ENCODE measurements at places on chromosomes 11 and 22. TPM values are rescaled to one million over a fixed set of nuclear protein-coding genes. Genes with fewer than 3 reads are reported as not detected.

DNA sequence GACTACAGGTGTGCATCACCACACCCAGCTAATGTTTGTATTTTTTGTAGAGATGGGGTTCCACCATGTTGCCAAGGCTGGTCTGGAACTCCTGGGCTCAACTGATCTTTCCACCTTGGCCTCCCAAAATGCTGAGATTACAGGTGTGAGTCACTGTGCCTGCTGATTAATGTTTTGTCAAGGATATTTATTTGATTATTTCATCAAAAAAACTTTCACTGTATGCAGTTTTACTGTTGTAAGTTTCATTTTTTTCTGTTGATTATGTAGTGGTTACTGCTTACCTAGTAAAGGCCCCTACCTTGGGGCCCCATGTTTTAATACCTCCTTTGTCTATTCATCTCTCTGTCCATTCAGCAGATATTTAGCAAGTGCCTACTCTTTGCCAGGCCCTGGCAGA is 16.7 kb upstream of the FAM168A start:
- H3K36me3 ChIP-seq: no peaks in the 10 kb centered on the region
- H3K4me3 ChIP-seq: no peak overlapping the region
- DNase-seq: no peak
- H3K27me3 ChIP-seq: no peaks in the 10 kb centered on the region
- H3K4me1 ChIP-seq: no peaks in the 10 kb centered on the region
- H3K27ac ChIP-seq: no peak overlapping the region

The ARHGAP8 gene
- 0.36 TPM for total RNA-seq

The HSPB2 gene
- total RNA-seq: 2.1 TPM

The TRIM49 gene
- total RNA-seq: not detected

DNA sequence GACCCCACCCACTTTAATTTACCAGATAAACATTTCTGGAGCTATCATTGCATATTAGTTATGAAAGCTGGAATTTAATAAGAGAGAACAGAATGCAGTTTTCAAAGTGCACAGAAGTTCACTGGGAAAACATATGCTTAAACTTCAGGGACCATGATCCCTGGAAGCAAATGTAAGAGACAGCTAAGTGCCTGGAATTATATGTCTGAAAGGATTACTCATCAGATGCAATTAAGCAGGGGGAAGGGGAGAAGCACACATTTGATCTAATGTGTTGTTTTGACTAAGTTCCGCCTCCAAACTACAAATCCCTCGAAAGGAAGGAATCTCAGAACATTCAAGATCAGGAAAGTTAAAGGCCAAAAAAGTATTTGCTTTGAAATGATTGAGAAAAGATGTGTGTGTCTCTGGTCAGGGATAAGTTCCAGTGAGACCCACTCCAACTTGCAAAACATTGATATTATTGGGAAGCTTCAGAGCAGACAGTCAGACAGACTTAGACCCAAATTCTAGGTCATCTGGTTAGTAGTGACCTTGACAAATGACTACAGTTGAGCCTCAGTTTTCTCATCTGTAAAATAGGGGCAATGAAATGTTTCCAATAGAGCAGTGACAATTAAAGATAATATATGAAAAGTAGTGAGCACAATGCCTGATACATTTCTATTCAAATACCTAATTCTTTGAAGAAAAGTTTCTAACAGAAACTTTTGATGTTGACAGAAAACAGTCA is 147.6 kb downstream of the ME3 start:
- no peak overlapping the region for H3K4me3 ChIP-seq
- peaks cover 26% of the 10 kb centered on the region for H3K4me1 ChIP-seq
- peak; percentile 90 for DNase-seq
- H3K27ac ChIP-seq: peak overlapping the region; percentile 88
- no peaks in the 10 kb centered on the region for H3K36me3 ChIP-seq

The SEC14L2 gene
- 16.6 TPM for total RNA-seq

- no peak overlapping the region for H3K27ac ChIP-seq
- peaks cover 41% of the 10 kb centered on the region for H3K4me1 ChIP-seq
- no peaks in the 10 kb centered on the region for H3K36me3 ChIP-seq
- no peaks in the 10 kb centered on the region for H3K27me3 ChIP-seq
Measured at GRCh38 chr11:61546663-61547062, 34.2 kb downstream of the SYT7 start.

DNA sequence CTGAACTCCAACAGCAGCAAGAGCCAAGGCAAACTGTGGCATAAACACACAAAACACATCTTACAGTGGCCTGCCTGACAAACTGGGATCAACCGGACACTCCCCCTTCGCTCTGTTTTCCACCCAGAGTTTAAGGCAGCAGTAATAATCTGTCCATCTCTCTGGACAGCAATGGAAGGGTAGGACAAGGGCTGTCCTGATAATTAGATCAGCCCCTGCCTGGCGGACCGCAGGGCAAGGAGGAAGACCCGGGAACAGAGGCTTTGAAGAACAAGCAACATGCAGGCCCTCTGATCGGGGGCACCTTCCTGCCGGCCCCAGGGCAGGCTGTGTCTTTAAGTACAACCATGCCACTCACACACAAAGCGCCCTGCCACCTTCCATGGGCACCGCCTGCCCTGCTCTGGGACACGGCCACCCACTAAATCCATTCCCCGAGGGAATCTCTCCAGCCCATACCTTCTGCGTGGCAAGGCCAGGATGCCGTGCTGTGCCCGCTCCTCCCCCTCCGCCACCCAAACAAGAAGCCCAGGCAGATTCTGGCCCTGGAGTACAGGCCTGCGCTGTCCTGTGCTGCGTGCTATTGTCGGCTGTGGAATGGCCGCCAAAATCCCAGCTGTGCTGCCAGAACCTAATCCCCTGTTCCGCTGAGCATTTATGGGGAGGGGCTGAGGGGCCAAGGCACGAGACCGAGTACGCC is 38.8 kb downstream of the NUMA1 start:
- H3K27ac ChIP-seq: peak overlapping the region; percentile 97
- H3K4me3 ChIP-seq: peak overlapping the region; percentile 84
- H3K36me3 ChIP-seq: no peaks in the 10 kb centered on the region
- H3K4me1 ChIP-seq: peaks cover 45% of the 10 kb centered on the region
- DNase-seq: no peak
- no peaks in the 10 kb centered on the region for H3K27me3 ChIP-seq

GRCh38 chr11:116698080-116698479 is 74.7 kb downstream of the BUD13 start:
- H3K4me3 ChIP-seq: no peak overlapping the region
- H3K4me1 ChIP-seq: peaks cover 3% of the 10 kb centered on the region
- no peaks in the 10 kb centered on the region for H3K36me3 ChIP-seq

GRCh38 chr11:40602866-40603552 is 856.4 kb downstream of the LRRC4C start:
- H3K4me3 ChIP-seq: no peak overlapping the region
- DNase-seq: no peak
- no peak overlapping the region for H3K27ac ChIP-seq
- no peaks in the 10 kb centered on the region for H3K27me3 ChIP-seq
- H3K4me1 ChIP-seq: no peaks in the 10 kb centered on the region

DNA sequence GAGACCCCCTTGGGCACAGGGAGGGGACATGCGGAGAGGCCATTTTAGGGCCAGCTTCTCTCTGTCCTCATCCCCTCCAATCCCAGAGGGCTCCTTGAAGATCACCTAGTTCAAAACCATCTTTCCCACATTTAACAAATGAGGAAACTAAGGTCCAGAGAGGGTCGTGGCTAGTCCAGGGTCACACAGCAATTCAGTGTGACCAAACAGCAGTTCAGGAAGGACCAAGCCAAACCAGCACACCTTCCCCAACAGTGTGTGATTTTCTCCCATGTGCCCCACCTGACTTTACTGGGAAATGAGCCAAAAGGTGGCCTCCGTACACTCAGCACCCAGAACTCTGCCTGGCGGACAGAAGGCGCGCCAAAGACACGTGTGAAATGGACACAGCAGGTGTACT is 51.3 kb downstream of the CACNA1I start:
- H3K4me1 ChIP-seq: no peaks in the 10 kb centered on the region
- H3K4me3 ChIP-seq: no peak overlapping the region
- no peaks in the 10 kb centered on the region for H3K36me3 ChIP-seq
- H3K27me3 ChIP-seq: peaks cover 24% of the 10 kb centered on the region
- no peak overlapping the region for H3K27ac ChIP-seq

The OR52M1 gene
- not detected for total RNA-seq

The SRRD gene
- total RNA-seq: 11.2 TPM

DNA sequence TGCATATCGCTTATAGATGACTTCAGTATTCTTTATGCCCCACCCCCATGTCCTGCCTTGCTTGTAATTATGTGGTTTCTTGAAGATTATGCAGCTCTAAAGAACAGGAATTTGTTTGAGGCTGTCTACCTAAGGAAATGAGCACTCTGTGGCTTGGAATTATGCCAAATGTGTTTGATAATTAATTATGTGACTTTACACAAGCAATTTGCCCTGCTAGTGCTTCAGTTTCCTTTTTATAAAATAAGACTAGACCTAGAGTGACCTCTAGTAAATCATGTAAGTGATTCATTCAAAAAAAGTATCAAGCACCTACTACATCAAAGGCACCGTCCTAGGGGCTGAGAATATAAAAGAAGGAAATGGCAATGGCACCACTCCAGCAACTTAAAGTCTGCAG is 491.5 kb upstream of the KIRREL3 start:
- DNase-seq: no peak
- H3K4me3 ChIP-seq: no peak overlapping the region
- H3K27ac ChIP-seq: no peak overlapping the region
- H3K27me3 ChIP-seq: no peaks in the 10 kb centered on the region
- no peaks in the 10 kb centered on the region for H3K36me3 ChIP-seq

GRCh38 chr11:104633226-104633625 is 265.0 kb downstream of the CASP12 start:
- no peak overlapping the region for H3K4me3 ChIP-seq
- H3K36me3 ChIP-seq: no peaks in the 10 kb centered on the region
- H3K4me1 ChIP-seq: no peaks in the 10 kb centered on the region
- no peak overlapping the region for H3K27ac ChIP-seq

The SEZ6L gene
- not detected for total RNA-seq

The AIFM3 gene
- total RNA-seq: 0.59 TPM

The TSPAN18 gene
- 5.8 TPM for total RNA-seq

The YPEL1 gene
- 2.2 TPM for total RNA-seq

DNA sequence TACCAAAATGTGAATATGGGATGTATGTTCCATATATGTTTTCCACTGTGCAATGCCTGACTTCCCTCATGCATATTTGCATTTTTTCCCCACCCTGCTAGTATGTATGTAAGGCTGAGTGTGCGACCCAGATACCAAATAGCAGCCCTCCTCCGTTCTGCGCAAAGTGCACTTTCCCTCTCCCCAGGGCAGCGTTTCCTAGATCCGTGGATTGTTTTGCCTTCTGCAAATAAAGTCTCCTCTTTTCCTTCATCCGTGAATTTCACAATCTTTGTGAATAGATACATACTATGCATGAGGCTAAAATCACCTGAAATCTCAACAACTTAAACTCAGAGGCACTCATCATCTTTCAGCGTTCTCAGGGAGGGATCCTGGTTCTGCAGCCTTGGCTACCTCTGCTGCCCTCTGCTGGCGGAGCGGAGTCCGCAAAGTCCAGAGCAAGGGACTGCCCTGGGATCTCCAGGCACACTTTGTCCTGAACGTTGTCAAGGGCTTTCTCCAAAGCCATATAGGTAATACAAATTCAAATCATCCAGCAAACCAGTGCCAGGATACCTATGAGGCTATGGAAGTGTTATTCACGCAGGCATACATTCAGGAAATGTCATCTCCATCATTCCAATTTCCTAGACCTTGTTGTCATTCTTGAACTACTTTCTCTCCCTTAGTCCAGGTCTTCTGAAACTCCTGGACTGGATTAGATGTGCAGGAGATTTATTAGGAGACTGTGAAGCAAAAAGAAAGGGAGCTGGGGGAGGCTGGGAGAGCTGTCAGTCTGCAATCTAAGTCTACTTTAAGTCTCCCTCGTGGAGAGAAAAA is 53.1 kb downstream of the CNTF start:
- peak; percentile 88 for DNase-seq
- H3K4me3 ChIP-seq: no peak overlapping the region
- H3K4me1 ChIP-seq: no peaks in the 10 kb centered on the region
- no peak overlapping the region for H3K27ac ChIP-seq

The GRIK4 gene
- total RNA-seq: under 0.01 TPM

DNA sequence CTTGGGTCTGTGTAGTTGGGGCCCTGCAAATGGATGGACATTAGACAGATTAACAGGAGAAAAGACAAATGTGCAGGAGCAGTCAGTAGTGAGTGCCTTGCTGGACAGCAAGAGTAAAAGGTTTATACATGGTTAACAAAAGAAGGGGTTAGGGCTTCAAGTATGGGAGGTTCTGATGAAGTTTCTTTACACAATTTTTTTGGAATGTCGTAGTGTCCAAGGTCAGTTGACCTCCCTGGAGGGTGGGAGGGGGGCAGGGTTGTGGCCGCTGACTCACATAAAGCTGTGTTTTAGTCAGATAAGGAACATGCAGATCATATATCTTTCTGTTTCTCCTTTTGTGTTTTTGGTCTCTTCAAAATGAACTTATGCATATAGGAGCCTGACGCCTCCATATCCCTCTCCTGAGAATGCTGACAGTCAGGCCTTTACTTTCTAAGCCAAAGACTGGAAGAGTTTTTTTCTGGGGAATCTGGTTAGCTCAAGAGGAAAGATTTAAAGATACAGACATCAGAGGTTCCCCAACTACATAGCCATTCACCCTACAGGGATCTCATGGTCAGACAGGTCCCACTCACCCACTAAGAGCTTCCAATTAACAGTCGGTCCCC is 134.3 kb downstream of the NECTIN1 start:
- no peaks in the 10 kb centered on the region for H3K36me3 ChIP-seq
- H3K27me3 ChIP-seq: no peaks in the 10 kb centered on the region
- H3K4me1 ChIP-seq: peaks cover 26% of the 10 kb centered on the region
- H3K27ac ChIP-seq: peak overlapping the region; percentile 67

GRCh38 chr11:122348659-122349409 is 232.8 kb upstream of the BLID start:
- no peaks in the 10 kb centered on the region for H3K36me3 ChIP-seq
- H3K27ac ChIP-seq: no peak overlapping the region
- peaks cover 5% of the 10 kb centered on the region for H3K4me1 ChIP-seq
- no peak for DNase-seq
- H3K27me3 ChIP-seq: peaks cover 19% of the 10 kb centered on the region

DNA sequence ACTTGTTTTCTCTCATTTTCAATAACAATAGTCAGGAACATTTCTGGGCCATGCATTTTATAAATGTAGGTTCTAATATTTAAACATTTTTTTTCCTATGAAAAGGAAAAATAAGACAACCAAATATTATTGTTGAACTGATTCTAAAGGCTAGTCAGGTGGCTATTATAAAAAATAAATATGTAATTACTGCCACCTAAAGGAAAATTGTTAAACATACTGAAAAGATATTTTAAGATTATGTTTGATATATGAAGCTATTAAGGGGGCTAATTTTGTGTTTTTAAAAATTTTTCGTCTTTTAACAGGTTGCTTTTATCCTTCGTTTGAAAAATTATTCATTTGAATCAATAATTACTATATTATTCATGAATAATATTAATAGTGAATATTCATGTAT is 62.2 kb upstream of the FDX1 start:
- H3K27me3 ChIP-seq: no peaks in the 10 kb centered on the region
- H3K27ac ChIP-seq: no peak overlapping the region
- no peak for DNase-seq

DNA sequence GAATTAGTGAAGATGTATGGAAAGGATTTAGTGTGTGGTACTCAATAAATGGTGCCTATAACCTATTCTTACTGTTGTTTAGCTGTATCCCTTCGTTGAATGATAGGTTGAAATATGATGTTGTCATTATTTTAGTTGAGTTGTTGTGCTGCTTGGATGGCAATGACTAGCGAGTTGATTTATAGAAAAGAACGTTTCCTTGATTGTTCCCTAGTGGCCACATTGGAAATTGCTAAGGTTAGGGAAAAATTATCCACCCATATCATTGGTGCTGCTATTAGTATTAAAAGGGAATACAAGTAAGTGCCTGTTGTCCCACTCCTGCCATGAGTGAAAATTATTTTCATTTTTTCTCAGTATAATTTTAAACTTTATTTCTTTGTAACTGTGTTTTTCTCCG is 14.5 kb downstream of the EMSY start:
- DNase-seq: no peak
- H3K27me3 ChIP-seq: no peaks in the 10 kb centered on the region
- no peak overlapping the region for H3K27ac ChIP-seq
- H3K4me3 ChIP-seq: no peak overlapping the region

Measured in osteoblast (primary cell).